Activated gamma-delta T cell (primary cell): ENCODE measurements at places on chromosomes 1 and 21.

- no peak for DNase-seq
These were observed 138.3 kb downstream of the PRDM16 start for GRCh38 chr1:3207217-3207848.

DNA sequence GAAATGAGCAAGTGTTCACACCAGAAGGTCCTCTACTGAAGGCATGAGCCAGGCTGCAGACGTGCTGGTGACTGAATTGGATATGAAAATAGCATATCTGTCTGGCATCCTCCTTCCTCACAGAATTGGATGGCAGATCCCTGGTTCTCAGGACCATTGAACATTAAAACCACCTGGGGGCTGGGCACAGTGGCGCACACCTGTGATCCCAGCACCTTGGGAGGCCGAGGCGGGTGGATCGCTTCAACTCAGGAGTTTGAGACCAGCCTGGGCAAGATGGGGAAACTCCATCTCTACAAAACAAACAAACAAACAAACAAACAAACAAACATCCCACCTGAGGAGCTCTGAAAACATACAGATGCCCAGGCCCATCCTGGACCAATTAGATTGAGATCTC is 23.4 kb downstream of the TEX35 start:
- no peak for DNase-seq

DNA sequence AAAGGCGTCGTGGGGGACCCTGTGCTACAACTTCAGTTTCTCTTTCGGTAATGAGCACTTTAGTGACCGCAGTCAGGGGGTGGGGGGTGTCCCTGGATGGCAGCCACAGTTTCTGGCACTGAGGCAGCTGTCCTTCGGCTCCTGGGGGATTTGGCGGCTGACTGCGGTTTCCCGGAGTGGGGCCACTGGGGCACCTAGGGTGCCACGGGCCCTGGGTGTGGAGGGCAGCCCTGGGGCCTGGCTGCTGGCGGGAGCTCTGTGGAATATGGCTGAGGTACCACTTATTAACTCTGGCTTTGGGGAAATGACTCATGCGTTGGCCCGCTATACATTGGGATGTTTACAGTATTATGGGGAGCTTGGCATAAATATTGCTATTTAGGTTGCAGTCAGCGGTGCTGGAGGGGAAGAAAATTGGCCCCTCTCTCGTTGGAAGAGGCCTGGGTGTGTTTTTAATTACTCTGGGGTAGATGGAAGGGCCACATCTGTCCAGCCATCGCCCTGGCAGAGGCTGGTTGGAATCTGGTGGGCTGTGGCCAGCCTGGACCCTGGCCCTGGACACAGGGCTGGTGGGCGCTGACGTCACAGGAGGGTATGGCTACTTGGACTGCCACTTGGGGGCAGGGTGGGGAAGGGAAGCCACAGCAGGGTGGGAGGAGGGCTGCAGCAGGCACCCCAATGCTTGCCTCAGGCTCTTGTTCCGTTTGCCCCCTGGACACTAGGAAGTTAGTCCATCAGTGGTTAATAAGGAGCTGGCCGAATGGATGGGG is 2.0 kb downstream of the EPHB2 start:
- no peak for DNase-seq

DNA sequence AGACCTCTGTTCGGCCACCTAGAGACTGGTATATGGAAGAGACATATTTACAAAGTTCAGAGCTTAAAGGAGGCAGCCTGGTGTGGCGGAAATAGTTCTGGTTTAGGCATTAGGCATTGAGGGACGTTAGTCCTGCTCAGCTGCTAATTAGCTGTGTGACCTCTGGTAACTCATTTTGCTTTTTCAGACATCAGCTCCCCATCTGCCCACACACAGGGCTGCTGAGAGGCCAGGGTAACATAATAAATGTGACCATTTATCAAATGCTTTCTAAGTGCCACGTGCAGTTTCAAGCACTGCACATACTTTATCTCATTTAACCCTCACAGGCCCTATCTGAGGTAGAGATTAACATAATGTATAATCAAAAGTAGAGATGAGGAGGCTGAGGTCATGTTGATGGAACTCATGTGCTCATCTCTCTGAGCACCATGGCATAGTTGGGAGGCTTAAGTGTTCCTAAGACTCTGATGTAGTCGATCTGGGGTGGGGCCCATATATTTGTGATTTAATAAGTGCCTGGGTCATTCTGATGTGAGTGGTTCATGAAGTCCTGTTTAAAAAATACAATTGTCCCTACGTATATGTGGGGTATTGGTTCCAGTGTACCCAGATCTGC is 267.2 kb upstream of the PLXNA2 start:
- DNase-seq: no peak

DNA sequence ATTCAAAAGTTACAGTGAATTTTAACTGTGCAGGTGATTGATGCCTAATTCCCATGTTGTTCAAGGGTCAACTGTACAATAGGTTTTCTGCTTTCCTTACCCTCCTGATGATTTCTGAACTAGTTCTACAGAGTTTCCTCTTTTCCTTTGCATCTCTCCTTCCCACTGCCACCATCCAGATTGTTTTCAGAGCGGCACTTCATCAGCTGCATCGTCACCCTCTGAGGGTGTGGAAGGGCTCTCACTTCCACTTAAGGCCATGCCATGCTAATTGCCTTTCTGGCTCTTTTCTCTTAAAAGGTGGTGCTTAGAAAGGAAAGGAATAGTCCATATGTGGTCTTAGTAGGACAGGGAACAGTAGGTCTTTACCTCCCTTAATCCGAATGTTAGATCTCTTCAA is 39.1 kb downstream of the DISC1 start:
- DNase-seq: no peak

GRCh38 chr1:16266411-16267118 is 29.6 kb upstream of the CPLANE2 start:
- no peak for DNase-seq

DNA sequence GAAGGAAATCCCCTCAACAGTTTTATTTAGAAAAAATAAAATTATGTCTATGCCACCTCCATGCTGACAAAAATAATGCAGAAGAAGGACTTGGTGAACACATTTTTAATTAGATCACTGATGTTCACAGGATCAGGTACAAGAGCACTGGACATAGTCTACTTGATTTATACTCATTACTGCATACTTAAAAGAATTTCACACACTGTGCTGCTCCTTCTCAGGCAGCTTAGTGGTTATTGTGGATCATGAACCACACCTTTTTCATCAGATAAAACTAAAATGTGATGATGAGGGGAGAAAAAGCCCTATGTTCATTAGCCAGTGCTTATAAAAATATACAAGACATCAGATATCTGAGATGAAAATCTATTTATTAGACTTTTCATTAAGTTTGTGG is 103.3 kb upstream of the DPH5 start:
- DNase-seq: no peak

DNA sequence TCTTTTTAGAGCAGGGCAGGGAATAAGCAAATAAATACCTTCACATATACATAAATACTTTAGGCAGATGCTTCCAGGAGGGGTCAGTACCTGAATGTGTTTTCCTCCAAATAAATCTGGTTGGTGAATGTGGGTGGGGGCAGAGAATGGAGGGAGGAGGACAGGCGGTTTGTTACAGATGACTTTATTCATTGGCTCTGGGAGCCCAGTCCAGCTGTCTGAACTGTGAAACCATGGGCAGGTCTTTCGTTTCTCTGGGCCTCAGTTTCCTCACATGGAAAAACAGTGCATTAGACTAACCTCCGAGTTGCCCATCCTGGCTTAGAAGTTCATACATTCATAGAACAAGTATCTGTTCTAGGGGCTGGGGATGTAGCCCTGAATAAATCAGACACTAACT is 124.6 kb downstream of the IER5 start:
- no peak for DNase-seq

DNA sequence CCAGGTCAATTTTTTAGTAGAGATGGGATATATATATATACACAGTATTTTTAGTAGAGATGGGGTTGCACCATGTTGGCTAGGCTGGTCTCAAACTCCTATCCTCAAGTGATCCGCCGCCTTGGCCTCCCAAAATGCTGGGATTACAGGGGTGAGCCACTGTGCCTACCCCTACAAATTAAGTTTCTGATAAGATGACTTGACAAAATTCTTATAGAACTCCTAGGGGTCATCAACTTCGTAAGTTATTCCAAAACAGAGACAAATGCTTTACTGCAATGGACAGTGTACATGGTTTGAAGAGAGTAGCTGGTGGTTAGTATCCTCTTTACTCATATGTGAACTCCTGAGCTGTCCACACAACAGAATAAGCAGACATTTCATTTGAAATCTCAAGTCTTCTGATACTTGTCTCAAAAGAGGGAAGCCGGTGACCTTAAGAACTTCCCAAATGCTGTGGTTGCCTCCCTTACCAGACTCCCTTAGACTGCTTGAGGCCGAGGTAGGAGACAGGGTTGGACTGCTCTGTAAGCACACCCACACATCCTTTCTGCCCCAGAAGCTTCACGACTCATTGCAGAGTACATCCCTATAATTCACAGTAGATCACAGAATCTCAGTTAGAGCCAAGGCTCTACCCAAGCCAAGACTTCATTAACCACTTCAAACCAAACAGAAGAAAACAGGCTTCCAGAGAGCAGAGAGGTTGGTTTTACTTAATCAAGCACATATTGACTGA is 244.1 kb upstream of the IRF2BP2 start:
- no peak for DNase-seq

- DNase-seq: no peak
These were observed 267.8 kb upstream of the RUNX1 start for GRCh38 chr21:35316933-35317332.

DNA sequence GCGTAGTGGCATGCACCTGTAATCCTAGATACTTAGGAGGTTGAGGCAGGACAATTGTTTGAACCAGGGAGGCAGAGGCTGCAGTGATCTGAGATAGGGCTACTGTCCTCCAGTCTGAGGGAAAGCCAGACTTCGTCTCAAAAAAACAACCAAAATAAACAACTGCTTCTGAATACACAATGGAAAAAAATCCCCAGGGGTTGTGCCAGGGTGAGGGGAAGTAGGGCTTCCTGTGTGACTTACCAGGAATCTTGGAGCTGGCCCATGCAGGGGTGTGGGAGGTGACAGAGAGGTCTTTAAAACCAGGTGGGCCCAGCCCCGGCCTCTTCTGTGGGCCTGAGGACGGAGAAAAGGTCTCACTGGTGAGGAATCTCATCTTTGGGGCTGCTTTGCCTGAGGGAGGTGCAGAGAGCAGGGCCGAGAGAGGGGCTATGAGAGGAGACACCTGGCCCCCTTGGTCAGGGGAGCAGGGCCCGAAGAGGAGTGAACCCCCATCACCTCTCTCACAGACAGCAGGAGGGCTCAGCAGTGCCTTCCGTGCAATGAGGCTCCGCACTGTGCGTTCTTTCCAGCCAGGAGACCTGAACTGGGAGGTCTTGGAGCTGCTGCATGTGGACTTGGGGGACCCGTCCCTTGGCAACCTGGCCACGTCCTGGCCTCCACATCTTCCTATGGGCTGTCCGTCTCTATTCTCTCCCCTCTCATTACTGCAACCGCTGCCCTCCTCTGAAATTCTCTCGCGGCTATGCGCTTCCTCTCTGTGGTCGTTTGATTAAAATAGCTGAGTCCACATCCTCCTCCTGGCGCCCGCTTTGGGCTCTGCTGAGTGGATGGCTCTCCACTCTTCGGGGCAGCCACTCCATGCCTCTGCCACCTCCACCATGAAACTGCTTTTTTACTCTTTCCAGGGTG is 10.7 kb downstream of the PLA2G5 start:
- no peak for DNase-seq

- no peak for DNase-seq
These were observed 7.5 kb downstream of the MDM4 start for GRCh38 chr1:204523605-204524215.

GRCh38 chr1:206556750-206557635 is 49.7 kb downstream of the RASSF5 start:
- DNase-seq: peak; percentile 90

DNA sequence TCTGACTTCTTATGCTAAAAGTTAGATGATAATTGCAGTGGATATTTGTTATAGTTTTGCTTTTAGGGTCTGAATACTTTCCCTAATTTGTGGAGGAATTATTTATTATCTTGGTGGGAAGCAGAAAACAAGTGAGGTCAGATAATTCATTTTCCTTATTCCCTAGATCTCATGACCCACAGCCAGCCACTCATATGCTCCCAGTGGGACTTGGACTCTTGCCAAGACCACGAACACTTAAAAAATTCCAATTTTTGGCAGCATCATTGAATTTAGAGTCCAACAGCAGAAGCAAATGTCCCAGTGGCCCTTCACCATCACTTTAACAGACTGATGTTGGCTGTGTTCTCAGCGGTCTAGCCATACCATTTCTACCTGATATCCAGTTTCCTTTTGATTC is 204.2 kb downstream of the HMCN1 start:
- DNase-seq: no peak

GRCh38 chr1:219143735-219144134 is 29.9 kb upstream of the LYPLAL1 start:
- no peak for DNase-seq

DNA sequence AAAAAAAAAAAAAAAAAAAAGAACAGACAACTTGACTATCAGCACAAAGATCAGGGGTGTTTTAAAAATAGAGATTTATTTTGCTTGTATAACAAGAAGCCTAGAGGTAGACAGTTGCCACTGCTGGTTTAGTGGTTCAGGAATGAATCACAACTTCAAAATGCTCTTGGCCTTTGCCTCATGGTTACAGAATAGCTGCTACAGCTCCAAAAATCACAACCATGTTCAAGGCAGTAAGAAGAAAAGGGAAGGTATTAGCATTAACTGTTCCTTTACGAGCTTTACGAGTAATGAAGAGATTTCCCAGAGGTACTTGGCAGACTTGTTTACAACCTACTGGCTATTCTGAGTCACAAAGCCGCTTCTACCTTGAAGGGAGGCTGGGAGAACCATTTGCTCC is 52.5 kb upstream of the PPM1J start:
- DNase-seq: no peak

- DNase-seq: no peak
These were observed 22.0 kb upstream of the ZBTB18 start for GRCh38 chr1:244029124-244029523.

GRCh38 chr1:234244482-234244881 is 128.8 kb upstream of the COA6 start:
- DNase-seq: no peak

- DNase-seq: no peak
These were observed 21.1 kb downstream of the PIK3C2B start for GRCh38 chr1:204473400-204473965.

GRCh38 chr1:84720221-84720780 is 30.0 kb upstream of the SSX2IP start:
- DNase-seq: no peak

GRCh38 chr1:30757352-30758120 is at the start of gene LAPTM5:
LAPTM5 (minus strand) TSS chr1:30757774; CDS start chr1:30757745, 29 bp downstream.
- DNase-seq: peak; percentile 54

DNA sequence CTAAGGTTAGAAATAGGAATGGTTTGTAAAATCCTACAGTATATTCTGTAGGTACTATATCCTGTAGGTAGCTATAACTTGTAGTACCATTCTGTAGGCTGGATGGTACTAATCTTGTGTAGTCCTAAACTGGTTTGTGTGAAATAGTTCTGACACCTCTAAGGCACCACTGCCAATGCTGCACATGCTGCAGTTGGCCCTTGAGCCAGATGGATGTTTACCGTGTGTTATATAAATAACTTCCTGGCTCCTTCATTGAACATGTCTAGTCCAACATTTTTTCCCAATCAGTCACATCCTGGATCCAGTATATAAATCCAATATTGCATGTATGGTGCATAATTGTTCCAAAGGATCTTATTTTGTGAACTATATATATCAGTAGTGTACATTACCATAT is 89.5 kb upstream of the GNG4 start:
- DNase-seq: no peak
